ENCODE measurements at places on chromosomes 13 and 19. TPM values are rescaled to one million over a fixed set of nuclear protein-coding genes. Genes with fewer than 3 reads are reported as not detected.

CLEC17A gene
- not detected for total RNA-seq

CEACAM4 gene
- not detected for total RNA-seq

ASF1B gene
- 78.1 TPM for total RNA-seq

ZNF546 gene
- 0.64 TPM for total RNA-seq

TTC9B gene
- total RNA-seq: 1.7 TPM

FLT3 gene
- total RNA-seq: 0.17 TPM

PSG1 gene
- total RNA-seq: not detected

PSG5 gene
- not detected for total RNA-seq

RGCC gene
- 3.2 TPM for total RNA-seq

MYPOP gene
- 10.8 TPM for total RNA-seq

FBXL3 gene
- 24.0 TPM for total RNA-seq

ZNF728 gene
- not detected for total RNA-seq

OLFM4 gene
- total RNA-seq: 0.12 TPM

TMEM145 gene
- 7.2 TPM for total RNA-seq

P2RY11 gene
- total RNA-seq: 43.8 TPM

FBXO27 gene
- total RNA-seq: 16.4 TPM

SIGLEC14 gene
- total RNA-seq: not detected

ZNF418 gene
- total RNA-seq: not detected

FAM83E gene
- total RNA-seq: 6.8 TPM

PTH2 gene
- total RNA-seq: 9.5 TPM

KLK15 gene
- not detected for total RNA-seq

ZNF460 gene
- 43.1 TPM for total RNA-seq

ZNF492 gene
- not detected for total RNA-seq
